Activated gamma-delta T cell treated with anti-CD3 and anti-CD28 coated beads, Interleukin-2, amount 50 U/mL, for 16 hours (primary cell): ENCODE measurements at places on chromosomes 1 and 21.

- DNase-seq, result no peak
Observed at GRCh38 chr1:109818271-109818987, 54.7 kb upstream of the EPS8L3 start.

DNA sequence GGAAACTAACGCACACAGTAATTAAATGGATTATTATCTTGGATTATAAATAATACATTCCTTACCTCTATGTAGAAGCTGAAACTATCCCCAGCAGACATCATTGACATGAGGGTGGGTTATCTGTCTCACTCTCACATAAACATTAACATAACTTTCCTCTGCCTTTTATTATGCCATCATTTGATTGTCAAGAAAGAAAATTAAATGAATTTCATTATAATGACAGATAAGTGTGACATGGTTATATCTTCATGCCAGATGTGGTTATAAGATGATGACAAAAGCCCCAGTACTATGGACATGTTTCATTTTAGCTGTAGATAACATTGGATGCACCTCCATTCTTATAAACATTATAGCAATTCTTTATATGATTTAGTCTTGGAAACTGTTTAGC is 476.5 kb downstream of the KCNT2 start:
- no peak for DNase-seq

- no peak for DNase-seq
Observed at GRCh38 chr1:55309786-55310504, 94.8 kb upstream of the USP24 start.

GRCh38 chr1:60394436-60394835 is 320.9 kb upstream of the C1orf87 start:
- no peak for DNase-seq

GRCh38 chr21:41899426-41900202 is 20.5 kb upstream of the PRDM15 start:
- peak; percentile 24 for DNase-seq

DNA sequence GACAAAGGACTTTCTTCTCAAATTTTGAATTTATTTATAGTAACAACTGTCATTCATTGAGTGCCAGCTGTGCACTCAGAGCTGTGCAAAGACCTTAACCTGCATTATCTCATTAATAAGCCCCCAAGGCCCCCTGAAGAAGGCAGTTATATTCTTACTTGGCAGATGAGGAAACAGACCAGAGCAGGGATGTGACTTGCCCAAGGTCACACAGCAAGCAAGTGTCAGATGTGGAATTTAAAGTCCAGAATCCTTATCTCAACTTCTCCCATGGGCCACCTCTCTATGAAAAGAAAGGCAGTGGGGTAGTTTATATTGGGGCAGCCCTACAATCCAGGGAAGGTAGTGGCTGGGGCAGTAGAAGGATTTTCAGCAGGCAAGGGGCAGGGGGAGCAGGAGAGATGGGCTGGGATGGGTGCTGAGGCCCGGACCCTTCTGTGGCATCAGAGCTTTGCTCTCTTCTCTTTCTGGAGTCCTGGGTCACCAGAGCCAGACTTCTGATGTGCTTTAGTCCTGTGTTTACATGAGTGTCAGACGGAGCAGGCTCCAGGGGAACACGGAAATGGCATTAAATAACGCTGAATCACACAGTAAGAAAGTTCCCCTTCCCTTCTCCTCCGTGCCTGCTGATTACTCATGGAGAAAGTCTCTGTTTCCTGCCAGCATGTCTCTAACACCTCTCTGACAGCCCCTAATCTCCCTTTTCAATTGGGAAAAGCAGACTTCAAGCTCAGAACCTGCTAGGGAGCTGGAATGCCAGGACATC is 39.5 kb downstream of the EPHB2 start:
- DNase-seq, result no peak

- DNase-seq, result no peak
Observed at GRCh38 chr21:35050348-35051286, 1.5 kb upstream of the RUNX1 start.

GRCh38 chr1:31798433-31799195 is 17.2 kb downstream of the SPOCD1 start:
- no peak for DNase-seq

DNA sequence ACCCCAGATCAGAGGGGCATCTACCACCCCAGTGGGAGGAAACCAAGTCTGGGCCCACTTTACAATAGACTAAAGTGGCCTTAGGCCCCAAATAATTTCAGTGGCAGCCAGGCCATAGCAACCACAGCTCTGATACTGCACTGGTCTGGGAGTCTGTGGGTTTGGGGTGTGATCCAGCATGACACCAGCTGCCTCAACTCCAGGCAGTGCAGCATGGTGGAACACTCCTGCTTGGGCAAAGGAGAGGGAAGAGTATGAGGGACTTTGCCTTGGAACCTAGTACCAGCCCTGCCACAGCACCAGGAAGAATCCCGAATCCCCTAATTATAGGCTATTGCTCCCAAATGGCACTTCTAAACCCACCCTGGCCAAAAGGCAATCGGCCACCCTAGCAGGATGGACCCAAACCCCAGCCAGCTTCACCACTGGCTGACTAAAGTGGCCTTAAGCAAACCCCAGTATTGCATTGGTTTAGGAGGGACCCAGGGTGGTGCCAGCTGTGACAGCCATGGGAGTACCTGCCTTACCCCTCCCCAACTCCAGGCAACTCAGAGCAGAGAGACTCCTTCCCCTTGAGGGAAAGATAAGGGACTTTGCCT is 47.1 kb downstream of the PACC1 start:
- DNase-seq, result no peak
